ENCODE measurements at places on chromosomes 5 and 9. TPM values are rescaled to one million over a fixed set of nuclear protein-coding genes. Genes with fewer than 3 reads are reported as not detected.

Gene FAM78A
- total RNA-seq, result 1.9 TPM

Gene SYK
- not detected for total RNA-seq

Gene SH3TC2
- 5.8 TPM for total RNA-seq

Gene TLE4
- 6.2 TPM for total RNA-seq
